Endodermal cell (in vitro differentiated cells): ENCODE measurements at places on chromosomes 1 and 21. TPM values are rescaled to one million over a fixed set of nuclear protein-coding genes. Genes with fewer than 3 reads are reported as not detected.

DNA sequence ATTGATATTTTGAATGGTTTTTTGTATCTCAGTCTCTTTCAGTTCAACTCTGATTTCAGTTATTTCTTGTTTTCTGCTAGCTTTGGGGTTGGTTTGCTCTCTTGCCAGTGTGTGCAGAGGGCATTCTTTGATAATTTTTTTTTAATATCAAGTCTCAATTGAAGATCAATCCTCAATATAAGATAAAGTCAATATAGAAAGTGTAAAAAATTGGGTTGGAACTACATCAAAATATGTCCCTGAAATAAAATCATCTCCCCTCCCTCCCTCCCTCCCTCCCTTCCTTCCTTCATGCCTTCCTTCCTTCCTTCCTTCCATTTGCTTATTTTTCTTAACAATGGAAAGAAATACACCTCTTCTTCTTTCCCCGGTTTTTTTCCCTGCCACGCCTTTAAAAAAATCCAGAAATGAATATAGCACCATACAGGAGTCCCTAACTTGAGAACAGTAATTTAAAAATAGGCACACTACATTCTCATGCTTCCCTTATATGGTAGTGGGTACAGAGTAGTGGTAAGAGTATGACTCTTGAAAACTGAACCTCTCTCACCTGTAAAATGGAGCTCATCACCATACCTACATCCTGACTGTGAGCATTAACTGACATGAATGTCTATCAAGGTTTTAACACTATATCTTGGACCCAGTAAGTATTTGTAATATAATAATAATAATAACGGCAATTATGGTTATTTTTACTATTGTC is 221.9 kb downstream of the GIPC2 start:
- DNase-seq = no peak

- DNase-seq = no peak
These were observed 3.9 kb upstream of the VAMP3 start for GRCh38 chr1:7767176-7767575.

- DNase-seq = no peak
These were observed 405.8 kb downstream of the DUSP10 start for GRCh38 chr1:221336126-221336525.

- DNase-seq = no peak
These were observed 52.4 kb downstream of the PTPRF start for GRCh38 chr1:43583058-43583457.

Gene FCRL1
- total RNA-seq = not detected in 3 replicates
